ENCODE measurements at places on chromosomes 5 and 9.
A peak's percentile ranks its signal among the peaks of the same experiment; 100 is the strongest.

- no peak for DNase-seq
These were observed 243.0 kb downstream of the PSAT1 start for GRCh38 chr9:78539904-78540303.

DNA sequence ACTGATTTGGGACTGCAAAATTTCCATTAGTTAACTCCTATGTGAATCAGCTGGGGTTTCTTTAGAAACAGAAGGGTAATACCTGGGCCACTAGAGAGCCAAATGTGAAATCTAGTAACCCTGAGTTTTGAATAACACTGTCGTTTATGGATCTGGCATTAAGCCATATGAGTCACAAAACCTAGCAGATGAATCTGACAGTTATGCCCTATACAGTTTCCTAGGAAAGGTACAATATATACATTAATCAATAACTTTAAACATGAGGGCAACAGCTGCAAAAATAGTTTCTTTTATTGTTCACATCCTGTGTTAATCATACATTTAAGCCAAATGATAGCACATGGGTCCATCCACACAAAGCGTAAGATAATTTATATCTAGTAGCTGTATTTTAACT is 56.9 kb downstream of the PAM start:
- peak; percentile 67 for DNase-seq

- no peak for DNase-seq
These were observed 15.4 kb upstream of the RFX3 start for GRCh38 chr9:3541206-3541605.

DNA sequence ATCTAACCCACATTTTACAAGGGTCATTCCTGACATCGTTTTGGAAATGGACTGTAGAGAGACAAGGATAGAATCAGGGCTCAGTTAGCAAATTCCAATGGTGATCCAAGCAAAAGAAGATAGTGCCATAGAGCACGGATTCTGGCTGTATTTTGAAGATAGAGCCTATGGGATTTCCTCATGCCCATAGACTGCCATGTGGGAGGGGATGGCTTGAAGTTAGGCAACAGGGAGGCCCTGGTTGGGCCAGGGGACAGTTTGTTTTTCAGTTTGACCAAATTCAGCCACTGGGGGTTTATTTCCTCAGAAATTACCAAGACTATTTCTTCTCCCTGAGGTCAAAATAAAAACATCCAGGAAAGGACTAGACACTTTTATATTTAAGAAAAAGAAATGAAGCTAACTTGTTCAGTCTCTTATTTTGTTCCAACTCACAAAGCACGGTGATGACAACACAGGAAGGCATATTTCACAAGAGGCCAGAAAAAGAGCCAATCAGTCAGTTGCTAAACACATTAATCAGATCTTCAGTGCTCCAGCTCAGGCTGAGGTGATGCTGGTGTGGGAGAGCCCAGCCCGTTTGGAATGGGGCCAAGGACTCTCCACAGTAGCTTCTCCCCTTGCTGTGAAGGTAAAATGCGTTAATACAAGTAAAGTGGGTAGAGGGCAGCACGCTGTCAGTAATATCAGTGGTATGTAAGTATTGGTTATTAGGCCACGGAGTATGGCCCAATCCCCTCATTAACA is 4.4 kb upstream of the DCTN4 start:
- DNase-seq: peak; percentile 74

GRCh38 chr9:137972355-137972987 is 94.9 kb downstream of the CACNA1B start:
- DNase-seq: no peak

GRCh38 chr5:98163796-98164493 is 609.5 kb upstream of the RGMB start:
- no peak for DNase-seq

DNA sequence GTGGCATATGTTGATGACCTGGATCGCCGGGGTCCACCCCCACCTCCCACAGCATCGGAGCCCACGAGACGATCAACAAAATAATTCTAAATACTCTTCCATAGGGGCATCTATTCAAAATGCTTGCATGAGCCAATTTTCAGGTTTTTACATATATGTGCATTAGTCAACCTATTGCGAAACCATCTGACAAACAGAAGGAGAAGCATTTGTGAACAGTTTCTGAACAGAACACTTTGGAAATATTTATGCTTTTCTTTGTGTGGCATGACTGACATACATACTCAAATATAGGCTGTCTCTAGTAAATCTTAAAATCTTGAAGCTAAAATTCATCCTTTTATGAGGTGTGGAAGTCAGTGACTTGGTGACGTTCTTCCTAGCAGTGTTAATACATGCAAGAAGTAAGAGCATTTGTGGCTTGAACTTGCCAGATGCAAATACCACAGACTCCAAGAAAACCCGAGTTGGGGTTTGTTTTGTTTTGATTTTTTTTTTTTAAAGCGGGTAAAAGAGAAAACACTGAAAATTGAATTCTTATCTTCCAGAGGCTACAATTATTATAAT is 5.3 kb downstream of the GPR151 start:
- DNase-seq: peak; percentile 18

GRCh38 chr9:71487061-71487460 is 281.3 kb downstream of the CEMIP2 start:
- DNase-seq: peak; percentile 20

- no peak for DNase-seq
These were observed 75.3 kb upstream of the NR4A3 start for GRCh38 chr9:99746406-99746805.

DNA sequence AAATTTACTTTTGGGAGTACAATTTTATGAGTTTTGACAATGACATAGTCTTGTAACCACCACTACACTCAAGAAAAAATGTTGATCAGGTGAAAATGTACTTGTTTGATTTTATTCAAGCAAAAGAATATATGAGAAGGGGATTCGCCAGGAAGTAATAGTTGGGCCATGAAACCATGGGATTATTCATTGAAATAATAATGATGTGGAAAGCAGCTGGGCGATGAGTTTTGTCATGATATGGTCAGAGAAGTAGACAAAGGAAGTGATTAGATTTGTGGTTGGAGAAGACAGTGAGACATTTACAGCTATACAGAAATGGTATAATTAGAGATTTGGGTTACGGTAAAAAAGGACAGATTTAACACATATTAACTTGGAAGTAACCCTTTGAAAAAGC is 11.2 kb downstream of the HMGCR start:
- no peak for DNase-seq

DNA sequence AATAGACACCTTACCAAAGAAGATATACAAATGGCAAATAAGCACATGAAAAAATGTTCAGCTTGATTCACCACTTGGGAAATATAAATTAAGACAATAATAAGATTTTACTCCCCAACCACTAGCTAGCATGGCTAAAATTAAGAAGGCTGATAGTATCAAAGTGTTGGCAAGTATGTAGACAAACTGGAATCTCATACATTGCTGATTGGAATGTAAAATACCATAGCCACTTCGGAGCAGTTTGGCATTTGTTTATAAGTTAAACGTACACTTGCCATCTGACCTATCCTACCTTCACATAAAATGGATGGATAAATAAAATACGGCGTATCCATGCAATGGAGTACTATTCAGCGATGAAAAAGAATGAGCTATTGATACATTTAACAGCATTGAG is 129.2 kb downstream of the ZNF462 start:
- DNase-seq: no peak
